ENCODE measurements at places on chromosomes 6 and 20.

- no peak for DNase-seq
These were observed 16.6 kb downstream of the TBC1D20 start for GRCh38 chr20:445514-446336.

- no peak for DNase-seq
These were observed 58.4 kb downstream of the SMLR1 start for GRCh38 chr6:130885392-130886192.

DNA sequence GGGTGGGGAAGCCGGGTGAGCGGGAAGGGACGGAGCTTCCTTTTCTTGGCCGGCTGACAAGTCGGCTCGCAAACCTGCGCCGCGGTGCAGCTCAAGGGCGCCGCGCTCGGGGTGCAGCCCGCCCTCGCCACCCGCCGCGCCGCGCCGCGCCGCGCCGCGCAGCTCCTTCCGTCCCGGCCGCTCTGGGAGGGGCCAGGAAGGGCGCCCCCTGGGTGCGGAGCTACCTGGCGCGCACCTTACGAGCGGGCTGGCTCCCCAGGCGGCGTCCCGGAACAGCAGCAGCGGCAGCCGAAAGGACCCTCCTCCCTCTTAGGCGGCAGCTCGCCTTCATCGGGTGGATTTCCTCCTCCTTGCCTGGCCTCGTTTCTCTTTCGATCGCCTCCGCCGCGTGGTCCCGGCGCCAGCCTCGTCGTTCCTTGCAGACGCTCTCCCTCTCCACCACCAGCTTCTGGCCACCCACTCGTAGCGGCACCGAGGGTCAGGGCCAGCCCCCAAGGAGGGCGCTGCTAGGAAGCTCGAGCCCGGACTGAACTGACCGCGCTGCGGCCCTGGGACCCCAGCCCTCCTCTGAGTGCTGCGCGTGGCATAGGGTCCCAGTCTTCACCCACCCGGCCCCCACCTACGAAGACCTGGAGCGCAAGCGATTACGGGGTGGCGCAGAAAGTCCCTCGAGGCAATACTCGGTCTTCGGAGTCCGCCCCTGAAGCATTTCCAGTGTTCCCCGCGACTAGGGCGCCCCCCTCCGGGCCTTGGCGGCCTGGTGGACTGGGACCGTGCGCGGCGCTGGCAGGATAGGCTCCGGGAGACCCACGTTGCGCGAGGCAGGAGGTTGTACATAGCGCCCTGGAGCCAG lies at the start of gene MAP3K5:
Gene MAP3K5 (minus strand): TSS at position 68 of the 853 bp plus-strand sequence. CDS start 320 bp downstream, outside the sequence.
- peak; percentile 37 for DNase-seq

DNA sequence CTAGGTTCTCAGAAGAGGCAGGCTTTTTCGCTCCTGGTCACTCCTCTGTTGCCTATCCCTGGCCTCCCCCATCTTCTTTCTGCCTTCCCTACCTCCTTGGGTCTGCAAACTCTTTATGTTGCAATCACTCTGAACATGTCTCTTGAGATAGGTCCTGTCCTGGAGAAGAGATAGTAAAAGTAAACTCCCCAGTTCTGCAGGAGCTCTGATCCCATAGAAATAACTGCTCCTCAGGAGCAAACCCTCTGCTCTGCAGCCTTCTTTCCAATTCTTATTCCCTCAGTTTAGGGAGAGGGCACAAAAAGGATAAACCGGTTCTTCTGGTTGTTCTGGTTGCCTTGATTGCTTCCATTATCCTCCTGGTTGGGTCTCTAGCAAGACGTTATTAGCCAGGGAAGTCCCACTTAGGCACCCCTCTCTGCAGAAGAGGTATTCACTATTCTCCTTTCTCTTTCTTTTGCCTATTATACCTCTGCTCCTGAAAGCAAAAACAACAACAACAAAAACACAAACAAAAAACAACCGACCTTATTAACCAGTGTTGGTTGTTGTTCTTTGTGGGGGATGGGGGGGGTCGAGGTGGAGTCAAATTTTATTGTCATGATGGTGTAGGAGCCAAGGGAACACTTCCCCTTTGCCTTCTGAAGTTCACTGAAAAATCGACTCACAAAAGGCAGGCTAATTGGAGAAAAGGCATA lies 973 bp downstream of the TRIM38 start:
- DNase-seq: no peak

- no peak for DNase-seq
These were observed 22.8 kb downstream of the NPEPL1 start for GRCh38 chr20:58715391-58715800.

GRCh38 chr6:143059663-143060353 lies 881 bp upstream of the AIG1 start:
- no peak for DNase-seq

DNA sequence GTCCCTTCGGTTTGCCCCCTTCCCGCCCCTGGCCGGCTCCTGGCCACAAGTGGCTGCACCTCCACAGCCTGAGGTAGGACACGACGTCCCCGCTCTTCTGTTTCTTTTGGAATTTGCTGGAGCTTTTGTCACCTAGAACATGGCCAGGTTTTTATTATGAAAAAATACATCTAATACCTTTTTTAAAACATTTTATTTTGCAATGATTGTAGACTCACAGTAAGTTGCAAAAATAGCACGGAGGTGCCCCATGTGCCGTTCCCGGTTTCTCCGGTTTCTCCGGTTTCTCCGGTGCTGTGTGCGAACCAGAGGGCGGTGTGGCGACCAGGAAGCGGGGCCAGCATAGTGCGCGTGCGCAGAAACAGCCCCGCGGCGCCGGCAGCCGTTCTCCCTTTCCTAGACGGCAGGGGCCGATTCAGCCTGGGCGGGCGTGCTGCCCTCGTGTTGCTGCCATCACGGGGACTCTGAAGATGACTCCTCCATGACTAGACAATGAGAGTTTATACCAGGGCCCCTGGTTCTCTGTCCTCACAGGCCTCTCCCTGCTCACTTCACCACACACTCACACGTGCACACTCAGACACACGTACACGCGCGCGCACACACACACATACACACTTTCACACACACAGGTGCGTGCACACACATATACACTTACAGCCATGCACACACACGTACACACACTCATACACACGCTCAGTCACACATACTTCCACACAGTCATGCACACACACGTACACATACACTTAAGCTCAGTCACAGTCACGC lies 102.1 kb downstream of the TMEM242 start:
- DNase-seq: peak; percentile 16

- DNase-seq: no peak
These were observed 211.0 kb downstream of the MOXD1 start for GRCh38 chr6:132190097-132190814.

GRCh38 chr6:67009818-67010217 lies 1302.8 kb upstream of the EYS start:
- DNase-seq: no peak

- DNase-seq: no peak
These were observed 1.3 kb downstream of the HMGA1 start for GRCh38 chr6:34237722-34238584.

- DNase-seq: no peak
These were observed 90.8 kb downstream of the DOK5 start for GRCh38 chr20:54566031-54566688.

- DNase-seq: no peak
These were observed 2.3 kb downstream of the FAM184A start for GRCh38 chr6:119076173-119076572.

Data from cerebellar nuclear complex (tissue), 1 donor.